ENCODE measurements at places on chromosomes 6 and 20. TPM values are rescaled to one million over a fixed set of nuclear protein-coding genes. Genes with fewer than 3 reads are reported as not detected.

GRCh38 chr6:89217299-89217910 is at the start of gene GABRR1:
Gene GABRR1, minus strand, starts transcription at chr6:89217358. Its CDS starts 36 bp downstream, at chr6:89217322.
- no peak for DNase-seq

- no peak for DNase-seq
Measured at GRCh38 chr6:37583261-37583660, 83.6 kb upstream of the CCDC167 start.

DNA sequence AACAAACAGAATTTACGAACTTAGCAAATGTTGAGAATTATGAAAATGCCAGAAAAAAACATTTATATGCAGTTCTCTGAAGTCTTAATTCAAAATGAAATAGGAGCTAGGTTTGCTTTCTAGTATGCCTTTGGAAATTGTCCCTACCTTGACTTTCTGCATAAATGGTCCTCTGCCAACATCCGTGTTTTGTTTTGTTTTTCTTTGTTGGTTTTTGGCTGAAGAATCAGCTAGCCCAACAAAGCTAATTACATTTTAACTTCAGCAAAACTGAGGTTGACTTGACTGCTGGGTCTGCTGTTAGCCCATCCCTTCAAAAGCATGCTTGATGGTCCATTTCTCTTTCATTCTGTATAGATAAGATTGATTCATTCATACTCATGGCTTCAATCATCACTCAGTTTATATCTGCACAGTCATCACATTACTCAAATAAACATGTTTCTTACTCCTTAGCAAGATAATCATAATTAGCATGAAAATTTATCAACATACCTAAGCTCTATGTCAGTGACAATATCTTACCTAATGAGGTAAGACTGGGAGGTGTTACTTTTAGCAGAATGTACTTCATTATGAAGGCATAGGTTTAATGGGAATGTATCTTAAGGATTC is 76.4 kb downstream of the ADGRB3 start:
- DNase-seq = no peak

- no peak for DNase-seq
Measured at GRCh38 chr6:109516929-109517328, 33.9 kb upstream of the ZBTB24 start.

DNA sequence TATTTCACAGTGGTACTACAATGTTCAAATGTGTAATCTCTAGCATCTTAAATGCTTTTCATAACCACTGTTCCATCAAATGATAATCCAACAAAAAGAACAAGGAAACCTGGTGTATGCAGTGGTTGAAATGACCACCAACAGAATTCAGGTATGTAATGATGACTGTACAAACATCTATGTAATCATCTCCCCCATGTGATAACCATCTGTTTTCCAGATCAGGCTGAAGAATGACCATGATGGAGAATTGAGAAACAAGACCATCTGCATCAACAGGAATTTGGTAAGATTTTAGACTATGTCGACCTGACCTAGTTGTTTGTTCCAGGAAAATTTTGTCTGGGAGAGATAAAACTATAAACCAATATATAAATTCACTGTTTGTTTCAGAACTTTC is 81.3 kb upstream of the ASCC3 start:
- no peak for DNase-seq

DNA sequence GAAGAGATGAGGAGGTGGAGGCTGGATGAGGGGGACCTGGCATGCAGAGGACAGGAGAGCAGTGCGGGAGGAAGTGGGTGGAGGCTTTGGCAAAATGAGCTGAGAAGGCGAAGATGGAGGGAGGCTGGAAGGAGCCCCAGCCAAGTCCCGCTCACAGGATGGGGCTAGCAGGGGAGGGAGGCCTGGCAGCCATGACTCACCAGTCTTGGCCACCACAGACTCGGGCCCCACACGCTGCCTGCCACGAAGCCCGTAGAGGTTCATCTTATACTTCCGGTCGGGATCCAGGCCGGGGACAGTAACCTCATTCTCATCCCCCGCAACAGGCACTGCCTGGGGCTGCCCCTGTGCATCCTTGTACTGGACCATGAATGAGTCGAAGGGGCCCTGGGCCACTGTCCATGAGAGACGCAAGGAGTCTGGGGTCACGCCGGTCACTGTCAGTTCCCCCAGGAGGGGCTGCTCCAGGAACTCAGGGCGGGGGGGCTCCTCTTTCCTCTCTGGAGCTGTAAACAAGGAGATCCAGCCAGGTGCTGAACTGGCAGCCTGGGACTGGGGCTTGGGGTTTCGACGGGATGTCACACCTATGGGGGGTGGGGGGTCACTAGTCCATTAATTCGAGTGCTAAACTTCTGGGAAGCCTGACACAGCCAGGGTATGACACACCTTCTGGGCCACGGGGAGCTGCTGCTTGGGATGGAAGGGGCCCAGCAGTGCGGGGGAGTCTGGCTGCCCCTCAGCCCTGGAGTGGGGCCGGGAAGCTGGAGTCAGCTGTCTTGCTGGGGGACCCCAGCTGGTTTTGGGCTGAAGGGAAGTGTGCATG is 27.8 kb downstream of the TNXB start:
- peak; percentile 90 for DNase-seq

GRCh38 chr6:126075335-126076071 is 89.2 kb downstream of the TRMT11 start:
- no peak for DNase-seq

- DNase-seq = no peak
Measured at GRCh38 chr6:131222773-131223172, 87.5 kb downstream of the AKAP7 start.

The CCN2 gene
- 254 TPM for total RNA-seq

The SLC22A3 gene
- 16.1 TPM for total RNA-seq

The GSTA3 gene
- total RNA-seq = not detected

The SRMS gene
- total RNA-seq = not detected

The SNHG17 gene
- total RNA-seq = 0.59 TPM

The RAET1E gene
- not detected for total RNA-seq
